HFFc6 (cell line): ENCODE measurements at places on chromosomes 16 and 17. TPM values are rescaled to one million over a fixed set of nuclear protein-coding genes. Genes with fewer than 3 reads are reported as not detected.
A peak's percentile ranks its signal among the peaks of the same experiment; 100 is the strongest.

Gene CLEC19A
- not detected in 2 replicates for total RNA-seq

Gene CNTNAP1
- 25.5 to 39.1 TPM (median 26.0 TPM) in 3 replicates for total RNA-seq

Gene IL17C
- not detected in 3 replicates for total RNA-seq

Gene CAVIN1
- 1,088 to 1,204 TPM (median 1,187 TPM) in 3 replicates for total RNA-seq

Gene GLG1
- 139 to 157 TPM (median 154 TPM) in 3 replicates for total RNA-seq

DNA sequence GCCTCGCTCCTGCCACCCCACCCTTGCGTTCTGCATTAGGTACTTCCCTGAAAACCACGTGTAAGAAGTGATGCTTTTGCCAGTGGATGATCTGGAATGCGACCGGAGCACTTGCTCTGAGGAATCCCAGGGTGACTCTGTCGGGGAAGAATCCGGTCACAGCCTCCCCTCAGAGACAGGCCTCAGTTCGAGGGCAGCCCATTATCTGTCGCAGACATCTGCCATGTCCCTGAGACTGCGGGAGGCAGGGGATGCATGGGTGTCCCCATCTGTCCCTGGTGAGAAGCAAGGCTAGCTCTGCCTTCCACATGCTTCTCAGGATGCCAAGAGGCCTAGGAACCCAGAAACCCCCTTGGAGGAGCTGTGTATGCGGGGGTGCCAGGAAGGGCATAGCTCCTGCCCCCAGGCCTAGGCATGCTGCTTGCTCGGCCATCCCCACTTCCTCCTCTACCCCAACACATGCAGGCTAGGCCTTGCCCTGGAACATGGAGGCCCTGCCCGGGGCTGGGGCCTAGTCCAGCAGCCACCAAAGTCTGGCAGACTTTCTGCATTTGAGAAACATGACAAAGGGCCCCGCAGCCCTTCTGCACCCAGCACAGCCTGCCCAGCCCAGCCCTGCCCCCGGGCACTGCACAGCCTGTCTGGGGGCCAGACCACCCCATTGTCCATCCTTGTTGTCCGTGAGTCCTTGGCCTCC, 20.5 kb downstream of the MNT start:
- 0 out of 2 replicates have a peak, but pooled peaks cover 3% of the 10 kb centered on the region for H3K36me3 ChIP-seq
- no peak overlapping the region for H3K4me3 ChIP-seq
- H3K4me1 ChIP-seq: peaks cover 23% of the 10 kb centered on the region
- H3K27ac ChIP-seq: peak overlapping the region; percentile 71
- DNase-seq: no peak

DNA sequence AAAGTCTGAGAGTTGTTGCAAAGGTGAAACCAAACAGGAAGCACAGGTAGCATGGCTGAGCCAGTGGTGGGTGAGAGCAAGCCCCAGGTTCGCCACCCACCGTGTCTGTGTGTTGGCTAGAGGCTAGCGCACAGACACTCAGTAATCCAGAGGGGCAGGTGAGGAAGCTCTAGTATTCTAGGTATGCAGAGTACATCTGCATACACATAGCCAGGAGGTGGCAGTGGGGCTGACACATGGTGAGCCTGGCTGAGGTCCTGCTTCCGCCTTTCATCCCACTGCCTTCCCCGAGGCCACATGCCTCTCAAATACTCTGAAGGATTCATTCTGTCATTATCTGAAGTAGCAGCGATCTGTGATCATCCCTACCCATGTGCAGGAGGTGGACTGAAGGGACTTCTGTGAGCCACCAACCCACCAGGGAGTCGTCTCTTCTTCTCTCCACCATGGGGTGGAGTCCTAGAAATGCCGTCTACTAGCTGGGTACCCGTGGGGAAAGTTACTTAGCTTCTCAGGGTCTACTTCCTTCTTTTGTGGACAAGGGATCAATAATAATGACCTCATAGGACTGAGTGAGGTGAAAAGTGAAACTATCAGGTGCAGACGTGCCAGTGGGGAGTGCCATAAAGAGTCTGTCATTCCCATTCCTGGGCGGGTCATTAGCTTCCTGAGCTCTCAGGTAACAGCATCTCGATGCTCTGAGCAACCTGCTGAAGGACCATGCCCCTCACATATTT, 36.0 kb upstream of the ICAM2 start:
- peaks cover 1% of the 10 kb centered on the region; the same call in 1 of the 2 replicates for H3K27me3 ChIP-seq
- no peak for DNase-seq
- H3K4me3 ChIP-seq: no peak overlapping the region
- H3K27ac ChIP-seq: no peak overlapping the region

GRCh38 chr17:66348584-66349165, 46.3 kb downstream of the PRKCA start:
- H3K27ac ChIP-seq: peak overlapping the region; percentile 52
- peaks cover 9% of the 10 kb centered on the region for H3K36me3 ChIP-seq
- peak overlapping the region; percentile 37 for H3K4me3 ChIP-seq
- peak; percentile 70 for DNase-seq
- H3K4me1 ChIP-seq: peaks cover 81% of the 10 kb centered on the region

GRCh38 chr16:85927959-85928358, 29.0 kb downstream of the IRF8 start:
- H3K4me3 ChIP-seq: no peak overlapping the region
- no peak overlapping the region for H3K27ac ChIP-seq
- peaks cover 17% of the 10 kb centered on the region for H3K4me1 ChIP-seq
- peaks cover 57% of the 10 kb centered on the region for H3K27me3 ChIP-seq
- H3K36me3 ChIP-seq: no peaks in the 10 kb centered on the region

DNA sequence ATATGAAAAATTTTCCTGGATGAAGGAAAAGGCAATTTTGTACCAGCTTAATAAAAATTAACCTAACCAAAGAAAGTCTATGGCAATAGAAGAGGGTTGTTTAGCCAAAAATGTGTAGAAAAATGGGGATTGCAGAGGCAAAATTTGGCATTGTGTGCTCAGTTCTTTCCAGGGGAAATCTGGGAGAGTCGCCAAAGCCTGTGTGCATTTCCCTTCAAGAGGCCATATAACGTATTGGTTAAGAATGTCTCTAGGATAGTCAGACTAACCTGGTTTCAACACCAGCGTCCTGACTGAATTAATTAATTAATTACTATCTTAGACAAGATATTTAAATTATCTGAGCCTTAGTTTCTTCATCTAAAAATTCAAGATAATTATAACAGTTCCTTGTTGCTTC, 44.8 kb upstream of the HLF start:
- H3K27ac ChIP-seq: no peak overlapping the region
- H3K36me3 ChIP-seq: no peaks in the 10 kb centered on the region
- no peak overlapping the region for H3K4me3 ChIP-seq
- no peak for DNase-seq
- H3K27me3 ChIP-seq: peaks cover 2% of the 10 kb centered on the region

GRCh38 chr16:14202095-14202494, 131.0 kb downstream of the MRTFB start:
- no peak for DNase-seq
- no peak overlapping the region for H3K27ac ChIP-seq
- H3K4me1 ChIP-seq: peaks cover 33% of the 10 kb centered on the region
- H3K27me3 ChIP-seq: no peaks in the 10 kb centered on the region
- H3K4me3 ChIP-seq: no peak overlapping the region

GRCh38 chr17:41917192-41917591, 1.6 kb downstream of the ACLY start:
- peaks cover 34% of the 10 kb centered on the region for H3K36me3 ChIP-seq
- DNase-seq: peak; percentile 51
- peaks cover 3% of the 10 kb centered on the region for H3K27me3 ChIP-seq
- peak overlapping the region; percentile 97 for H3K4me3 ChIP-seq
- H3K4me1 ChIP-seq: peaks cover 61% of the 10 kb centered on the region

DNA sequence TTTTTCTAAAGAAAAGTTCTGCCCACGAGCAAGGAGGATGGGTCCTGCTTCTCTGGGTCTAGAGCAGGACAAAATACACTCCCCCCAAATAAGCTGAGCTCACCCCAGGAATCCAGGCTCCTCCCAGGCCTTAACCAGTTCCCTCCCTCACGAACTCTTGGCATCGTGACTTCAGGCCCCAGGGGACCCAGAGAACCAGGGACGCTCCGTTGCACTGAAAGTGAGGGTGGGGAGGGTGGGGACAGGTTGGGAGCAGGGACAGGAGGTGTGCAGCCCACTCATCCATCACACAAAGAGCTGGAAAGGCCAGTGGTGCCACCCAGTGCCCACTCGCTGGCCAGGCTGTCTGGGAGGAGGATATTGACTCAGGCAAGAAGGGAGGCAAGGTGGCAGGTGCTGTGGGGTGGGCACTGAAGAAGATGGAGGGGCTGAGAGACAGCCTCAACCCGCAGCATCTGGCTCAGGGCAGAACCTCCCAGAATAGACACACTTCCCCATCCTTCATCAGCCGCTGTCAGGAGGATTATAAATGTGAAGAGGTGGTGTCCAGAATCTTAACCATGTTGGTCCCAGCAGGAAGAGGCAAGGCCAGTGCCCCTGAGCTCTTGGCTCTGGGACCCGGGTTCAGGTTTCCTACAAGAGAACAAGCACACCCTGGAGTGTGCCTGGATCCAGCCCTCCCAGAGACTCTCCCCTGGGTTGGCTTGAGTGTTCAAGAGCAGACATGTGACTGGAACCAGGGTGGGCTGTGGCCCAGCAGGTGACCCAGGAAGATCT, 67.9 kb upstream of the RPL38 start:
- peaks cover 6% of the 10 kb centered on the region for H3K27me3 ChIP-seq
- H3K4me3 ChIP-seq: no peak overlapping the region
- DNase-seq: no peak
- no peak overlapping the region for H3K27ac ChIP-seq
- H3K36me3 ChIP-seq: peaks cover 6% of the 10 kb centered on the region; the same call in 1 of the 2 replicates

GRCh38 chr17:34371405-34372100, 8.5 kb upstream of the CCL1 start:
- H3K4me3 ChIP-seq: no peak overlapping the region
- peaks cover 12% of the 10 kb centered on the region; the same call in 1 of the 2 replicates for H3K4me1 ChIP-seq
- H3K27me3 ChIP-seq: peaks cover 8% of the 10 kb centered on the region

- H3K27ac ChIP-seq: no peak overlapping the region
- no peaks in the 10 kb centered on the region for H3K4me1 ChIP-seq
- no peaks in the 10 kb centered on the region for H3K27me3 ChIP-seq
- H3K36me3 ChIP-seq: peaks cover 5% of the 10 kb centered on the region
- no peak overlapping the region for H3K4me3 ChIP-seq
Measured at GRCh38 chr16:7340938-7341337, 8.3 kb downstream of the RBFOX1 start.

- H3K4me3 ChIP-seq: peak overlapping the region; percentile 84
- peak; percentile 91 for DNase-seq
- H3K27ac ChIP-seq: peak overlapping the region; percentile 93
- peaks cover 32% of the 10 kb centered on the region for H3K36me3 ChIP-seq
Measured at GRCh38 chr16:72787514-72788268, 260.2 kb downstream of the ZFHX3 start.

- no peak overlapping the region for H3K4me3 ChIP-seq
- H3K4me1 ChIP-seq: peaks cover 19% of the 10 kb centered on the region
- DNase-seq: no peak
- peak overlapping the region; percentile 21; the same call in 1 of the 2 replicates for H3K27ac ChIP-seq
- H3K27me3 ChIP-seq: peaks cover 2% of the 10 kb centered on the region; the same call in 1 of the 2 replicates
Measured at GRCh38 chr16:68146585-68146984, 61.4 kb downstream of the NFATC3 start.

DNA sequence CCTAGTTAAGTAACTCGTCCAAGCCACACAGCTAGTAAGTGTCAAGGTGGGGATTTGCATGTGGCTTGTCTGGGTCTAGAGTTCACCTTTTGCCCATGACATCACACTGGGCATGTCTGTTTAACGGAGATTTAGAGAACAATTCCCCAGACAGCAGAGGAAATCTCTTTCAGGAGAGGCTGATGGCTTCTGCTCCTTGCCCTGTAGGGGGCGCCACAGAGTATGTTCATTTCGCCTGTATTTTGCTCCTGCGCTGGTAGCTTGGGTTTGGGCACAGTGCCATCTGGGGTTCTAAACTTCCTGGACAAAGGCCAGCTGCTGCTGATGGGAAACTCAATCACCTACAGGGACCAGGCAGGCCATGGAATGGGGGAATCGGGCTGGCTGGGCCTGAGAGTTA, 20.4 kb downstream of the OTOA start:
- no peak overlapping the region for H3K4me3 ChIP-seq
- peaks cover 18% of the 10 kb centered on the region for H3K27me3 ChIP-seq
- DNase-seq: no peak
- no peaks in the 10 kb centered on the region for H3K4me1 ChIP-seq

DNA sequence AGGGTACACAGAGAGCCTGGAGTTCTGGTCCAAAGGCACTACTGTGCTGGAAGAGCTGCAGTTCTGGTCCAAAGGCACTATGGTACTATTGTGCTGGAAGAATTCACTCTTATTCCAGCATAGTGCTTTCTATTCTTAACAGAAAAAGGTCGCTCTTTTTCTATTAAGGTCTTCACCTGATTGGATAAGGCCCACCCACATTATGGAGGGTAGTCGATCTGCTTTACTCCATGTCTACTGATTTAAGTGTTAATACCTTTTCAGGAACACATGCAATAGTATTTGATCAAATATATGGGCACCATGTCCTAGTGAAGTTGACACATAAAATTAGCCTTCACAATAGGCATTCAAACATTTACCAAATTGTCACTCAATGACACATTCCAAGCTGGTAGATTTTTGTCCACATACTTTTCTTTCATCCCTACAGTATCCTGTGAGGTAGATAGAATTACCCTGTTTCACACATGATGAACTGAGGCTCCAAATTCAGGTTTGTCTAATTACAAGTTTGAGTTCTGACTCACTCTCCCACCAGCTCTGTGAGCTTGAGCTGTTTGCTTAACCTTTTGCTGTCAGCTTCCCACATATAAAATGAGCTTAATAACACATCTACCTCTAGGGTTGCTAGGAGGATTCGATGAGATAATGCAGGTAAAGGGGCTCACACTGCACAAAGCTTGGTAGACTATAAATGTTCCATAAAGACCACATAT, 129.9 kb downstream of the AIPL1 start:
- H3K36me3 ChIP-seq: no peaks in the 10 kb centered on the region
- no peaks in the 10 kb centered on the region for H3K4me1 ChIP-seq
- no peak overlapping the region for H3K27ac ChIP-seq
- peaks cover 5% of the 10 kb centered on the region for H3K27me3 ChIP-seq
- DNase-seq: no peak

GRCh38 chr17:78853926-78854394, 13.3 kb upstream of the USP36 start:
- H3K4me3 ChIP-seq: no peak overlapping the region
- peaks cover 25% of the 10 kb centered on the region for H3K36me3 ChIP-seq

GRCh38 chr17:3510090-3510489, 34.3 kb downstream of the ASPA start:
- no peak overlapping the region for H3K4me3 ChIP-seq
- no peaks in the 10 kb centered on the region for H3K36me3 ChIP-seq
- no peak for DNase-seq
- peaks cover 13% of the 10 kb centered on the region for H3K4me1 ChIP-seq
- peaks cover 14% of the 10 kb centered on the region for H3K27me3 ChIP-seq

GRCh38 chr17:18851201-18851600, 6.7 kb upstream of the PRPSAP2 start:
- no peak overlapping the region for H3K27ac ChIP-seq
- DNase-seq: no peak
- peaks cover 23% of the 10 kb centered on the region for H3K4me1 ChIP-seq
- H3K4me3 ChIP-seq: no peak overlapping the region

GRCh38 chr16:11272921-11273720, at the start of gene PRM3:
TSS of gene PRM3 (minus strand) at chr16:11273629. CDS start at chr16:11273595, 34 bp downstream.
- peaks cover 10% of the 10 kb centered on the region; the same call in 1 of the 2 replicates for H3K4me1 ChIP-seq
- H3K27ac ChIP-seq: no peak within 1 kb of the TSS
- DNase-seq: no peak
- H3K27me3 ChIP-seq: peaks cover 16% of the 10 kb centered on the region

GRCh38 chr17:4483012-4483840, 15.5 kb upstream of the SPNS2 start:
- no peak overlapping the region for H3K4me3 ChIP-seq
- DNase-seq: no peak
- no peaks in the 10 kb centered on the region for H3K36me3 ChIP-seq
- H3K27me3 ChIP-seq: peaks cover 60% of the 10 kb centered on the region

- no peak overlapping the region for H3K27ac ChIP-seq
- DNase-seq: no peak
- H3K4me3 ChIP-seq: no peak overlapping the region
Measured at GRCh38 chr17:78490156-78490555, 87.0 kb downstream of the DNAH17 start.

- no peak overlapping the region for H3K4me3 ChIP-seq
- no peak for DNase-seq
- H3K27me3 ChIP-seq: no peaks in the 10 kb centered on the region
Measured at GRCh38 chr16:8493972-8494371, 96.3 kb downstream of the TMEM114 start.
